ENCODE measurements at places on chromosomes 5 and 9.

DNA sequence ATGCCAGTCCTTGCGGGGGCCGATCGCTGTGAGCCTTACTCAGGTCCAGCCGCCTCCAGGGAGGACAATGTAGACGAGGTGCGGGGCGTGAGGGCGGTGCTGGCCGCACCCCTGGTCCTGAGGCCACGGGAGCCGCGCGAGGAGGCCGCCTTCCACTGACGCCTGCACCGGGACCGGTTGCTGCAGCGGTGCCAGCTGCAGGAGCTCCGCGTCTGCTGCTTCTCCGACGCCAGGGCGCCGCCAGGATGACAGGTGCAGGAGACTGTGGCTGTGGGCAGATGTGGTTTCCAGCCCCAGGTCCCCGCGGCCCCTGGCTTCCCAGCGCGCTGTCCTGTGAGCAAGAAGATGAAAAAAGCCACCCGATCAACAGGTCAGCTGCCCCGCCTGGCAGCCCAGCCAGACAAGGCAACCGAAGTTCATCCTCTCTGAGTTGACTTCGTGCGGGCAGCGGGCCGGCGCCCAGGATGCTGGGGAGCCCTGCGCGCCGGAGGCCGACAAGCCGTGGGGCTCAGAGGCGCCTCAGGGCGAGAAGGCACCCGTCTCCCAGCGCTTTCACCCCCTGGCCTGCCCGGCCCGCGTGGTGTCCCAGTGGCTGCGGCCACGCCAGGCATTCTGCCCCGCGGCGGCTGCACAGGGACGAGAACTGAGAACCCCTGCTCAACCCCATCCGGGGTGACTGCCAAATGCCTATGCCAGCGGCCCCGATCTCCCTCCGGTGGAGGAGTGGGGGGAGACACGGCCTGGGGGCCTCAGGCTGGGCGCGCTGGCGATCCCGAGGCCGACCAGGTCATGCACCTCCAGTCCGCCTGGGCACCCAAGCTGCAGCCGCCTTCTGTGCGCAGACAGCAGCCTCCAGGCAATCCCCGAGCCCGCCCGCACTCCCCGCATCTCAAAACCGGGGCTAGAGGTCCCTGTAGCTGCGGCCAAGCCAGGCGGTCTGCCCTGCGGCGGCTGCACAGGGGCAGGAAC is 43.4 kb upstream of the BICD2 start:
- DNase-seq: peak; percentile 56

DNA sequence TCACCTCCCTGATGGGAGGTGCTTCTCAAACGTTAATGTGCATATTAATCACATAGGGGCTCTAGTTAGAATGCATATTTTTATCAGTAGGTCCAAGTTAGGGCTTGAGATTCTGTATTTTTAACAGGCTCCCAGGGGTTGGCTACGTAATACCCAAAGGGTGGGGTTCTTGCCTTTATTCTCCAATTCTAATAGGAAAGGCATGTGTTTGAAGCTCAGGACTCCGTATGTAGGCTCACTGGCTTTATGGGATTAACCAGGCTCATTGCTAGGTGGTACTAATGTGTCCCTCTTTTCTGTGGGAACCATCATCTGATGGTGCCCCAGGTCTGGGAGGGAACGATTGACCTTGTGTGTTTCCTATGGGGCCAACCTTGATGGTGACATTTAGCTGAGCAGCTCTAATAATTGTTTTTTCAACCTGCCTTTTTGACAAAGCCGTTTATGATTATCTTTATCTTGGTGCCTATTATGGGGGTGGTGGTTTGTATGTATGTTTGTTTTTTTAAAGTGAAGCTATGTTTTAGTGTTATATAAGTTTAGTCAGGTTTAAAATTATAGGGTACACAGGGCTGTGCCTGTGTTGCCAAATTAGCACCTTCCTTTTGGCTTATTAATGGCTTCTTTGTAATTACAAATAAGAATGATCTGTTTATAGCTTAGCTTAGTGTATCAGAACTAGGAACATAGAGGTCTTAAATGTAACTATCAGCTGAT is 20.8 kb downstream of the TJP2 start:
- DNase-seq: no peak

DNA sequence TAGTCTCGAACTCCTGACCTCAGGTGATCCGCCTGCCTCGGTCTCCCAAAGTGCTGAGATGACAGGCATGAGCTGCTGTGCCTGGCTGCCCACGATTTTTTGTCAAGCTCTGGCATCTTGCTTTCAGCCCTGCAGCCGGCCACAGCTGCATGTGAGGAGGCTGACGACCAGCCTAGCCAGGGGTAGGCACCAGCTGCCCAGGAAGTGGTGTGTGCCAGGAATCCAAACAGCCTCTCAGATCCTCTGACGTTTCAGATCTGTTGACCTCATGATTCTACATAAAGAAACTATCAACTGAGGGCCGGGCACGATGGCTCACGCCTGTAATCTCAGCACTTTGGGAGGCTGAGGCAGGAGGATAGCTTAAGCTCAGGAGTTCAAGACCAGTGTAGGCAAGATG is 19.0 kb downstream of the DYNC2I2 start:
- no peak for DNase-seq

- no peak for DNase-seq
These were observed 53.0 kb upstream of the RETREG1 start for GRCh38 chr5:16669776-16670175.
